BJ (cell line): ENCODE measurements at places on chromosomes 2 and 18. TPM values are rescaled to one million over a fixed set of nuclear protein-coding genes. Genes with fewer than 3 reads are reported as not detected.
A peak's percentile ranks its signal among the peaks of the same experiment; 100 is the strongest.

Gene DAW1
- 0.10 TPM in 1 of 2 replicates, not detected in the other for polyA plus RNA-seq

Gene MARCHF4
- 9.7 and 10.0 TPM in 2 replicates for polyA plus RNA-seq

Gene HRH4
- 0.05 TPM in 1 of 2 replicates, not detected in the other for polyA plus RNA-seq

Gene GTF3C2
- 32.1 and 39.0 TPM in 2 replicates for polyA plus RNA-seq

Gene CENPA
- 14.7 and 18.9 TPM in 2 replicates for polyA plus RNA-seq

Gene C2orf66
- 0.12 and 0.23 TPM in 2 replicates for polyA plus RNA-seq

Gene DNAH7
- polyA plus RNA-seq: 0.15 and 0.50 TPM in 2 replicates

Gene BOLL
- not detected in 2 replicates for polyA plus RNA-seq

Gene DNAJC5G
- not detected in 2 replicates for polyA plus RNA-seq

Gene ASB3
- polyA plus RNA-seq: 10.9 and 22.5 TPM in 2 replicates

DNA sequence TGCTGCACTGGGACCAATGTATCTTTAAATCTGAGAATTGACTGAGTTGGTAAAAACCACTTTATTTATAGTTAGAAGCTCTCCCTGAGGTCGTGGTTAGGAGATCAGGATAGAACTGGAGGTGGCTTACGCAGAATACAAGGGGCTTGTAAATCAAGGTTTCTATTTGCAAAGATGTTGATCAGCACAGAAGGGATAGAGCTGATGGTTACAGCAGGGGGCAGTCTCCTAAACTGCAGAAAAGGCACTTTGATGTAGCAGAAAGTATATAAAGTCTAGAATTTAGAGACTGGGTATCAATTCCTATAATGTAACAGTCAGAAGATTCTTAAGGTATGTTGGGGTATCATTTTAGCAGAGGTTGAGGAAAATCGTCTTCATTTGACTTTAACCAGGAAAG lies 25.2 kb upstream of the ACVR1 start:
- DNase-seq: no peak

- no peak for DNase-seq
Observed at GRCh38 chr18:2486426-2486825, 84.9 kb downstream of the METTL4 start.

- DNase-seq: no peak
Observed at GRCh38 chr2:83069724-83070123, 1389.4 kb downstream of the SUCLG1 start.

- DNase-seq: no peak
Observed at GRCh38 chr2:3263487-3263886, 114.1 kb downstream of the EIPR1 start.

DNA sequence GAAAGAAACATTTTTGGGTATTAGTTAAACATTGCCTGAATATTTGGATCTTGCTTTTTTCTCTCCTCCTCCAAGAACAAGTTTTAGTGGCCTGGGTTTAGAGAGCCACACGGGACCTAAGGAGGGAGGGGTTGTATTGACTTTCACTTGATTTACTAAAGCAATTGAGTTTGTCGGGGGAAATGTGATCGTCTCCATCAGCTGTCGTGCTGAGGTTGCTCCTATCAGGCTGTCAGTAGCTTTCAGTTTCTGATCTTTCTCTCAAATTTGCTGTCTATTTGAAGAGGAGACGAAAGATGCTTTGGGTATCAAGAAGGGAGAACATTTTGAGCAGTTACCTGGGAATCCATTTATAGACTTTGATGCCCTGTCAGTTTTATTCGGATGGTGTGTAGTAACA lies 106.0 kb downstream of the SETBP1 start:
- DNase-seq: no peak

DNA sequence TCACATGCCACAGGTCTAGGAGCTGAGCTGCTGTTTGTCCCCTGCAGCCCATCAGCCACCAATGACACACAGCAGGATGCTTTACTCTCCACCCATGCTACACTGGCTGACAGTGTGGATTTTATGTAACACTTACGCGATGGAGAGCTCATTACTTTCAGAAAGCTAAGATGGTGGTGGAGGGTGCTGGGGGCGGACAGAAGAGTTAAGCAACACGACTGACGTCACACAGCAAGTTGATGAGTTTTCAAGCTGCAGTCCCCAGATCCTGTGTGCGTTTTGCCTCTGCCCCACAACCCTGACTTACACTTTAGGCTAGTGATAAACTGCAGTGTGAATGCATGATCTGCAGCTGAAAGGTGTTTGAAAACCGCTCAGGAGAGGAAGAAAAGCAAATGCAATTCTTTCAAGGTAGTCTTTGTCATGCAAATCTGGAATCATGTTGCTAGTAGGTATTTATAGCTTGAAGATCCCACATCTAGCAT lies 42.4 kb downstream of the MRPS5 start:
- DNase-seq: no peak

GRCh38 chr2:39139511-39140237 lies 18.8 kb upstream of the SOS1 start:
- no peak for DNase-seq

GRCh38 chr2:218570850-218571249 lies 2.2 kb downstream of the CNOT9 start:
- DNase-seq: no peak

DNA sequence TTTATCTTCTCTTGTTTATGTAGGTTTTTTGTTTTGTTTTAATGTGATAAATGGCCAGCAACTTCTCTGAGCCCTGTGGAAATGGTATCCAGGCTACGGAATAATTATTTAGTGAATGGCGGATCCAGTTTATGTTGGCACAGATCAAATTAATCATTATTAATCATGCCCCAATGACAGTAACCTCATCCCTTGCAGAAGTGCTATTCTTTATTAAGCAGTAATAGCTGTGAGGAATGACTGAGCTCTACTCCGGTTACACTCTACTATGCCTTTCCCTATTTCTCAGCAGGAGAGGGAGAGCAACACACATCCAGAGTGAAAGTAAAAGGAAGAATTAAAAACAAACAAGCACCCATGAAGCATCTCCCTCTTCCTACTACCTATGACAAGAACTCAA lies 84.8 kb downstream of the SETBP1 start:
- DNase-seq: no peak

DNA sequence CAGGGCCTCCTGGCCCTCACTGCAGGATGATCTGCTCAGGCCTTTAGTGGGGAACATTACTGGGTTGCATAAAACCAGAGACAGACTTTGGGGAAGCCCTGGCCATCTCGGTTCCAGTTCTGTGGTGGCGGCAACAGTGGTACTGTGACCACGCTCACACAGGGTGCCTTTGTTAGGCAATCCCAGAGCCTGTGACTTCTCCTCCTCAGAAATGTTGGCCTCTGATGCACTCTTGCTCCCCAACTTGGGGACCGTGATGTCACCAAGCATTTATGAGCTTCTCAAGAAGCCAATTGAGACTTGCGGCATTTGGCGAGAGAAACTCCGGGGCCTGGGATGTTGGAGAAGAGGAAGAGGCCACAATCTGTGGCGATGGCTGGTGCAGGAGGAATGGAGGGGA lies 80.9 kb upstream of the PKDCC start:
- DNase-seq: no peak

- DNase-seq: no peak
Observed at GRCh38 chr2:121137571-121137970, 147.4 kb downstream of the TFCP2L1 start.

DNA sequence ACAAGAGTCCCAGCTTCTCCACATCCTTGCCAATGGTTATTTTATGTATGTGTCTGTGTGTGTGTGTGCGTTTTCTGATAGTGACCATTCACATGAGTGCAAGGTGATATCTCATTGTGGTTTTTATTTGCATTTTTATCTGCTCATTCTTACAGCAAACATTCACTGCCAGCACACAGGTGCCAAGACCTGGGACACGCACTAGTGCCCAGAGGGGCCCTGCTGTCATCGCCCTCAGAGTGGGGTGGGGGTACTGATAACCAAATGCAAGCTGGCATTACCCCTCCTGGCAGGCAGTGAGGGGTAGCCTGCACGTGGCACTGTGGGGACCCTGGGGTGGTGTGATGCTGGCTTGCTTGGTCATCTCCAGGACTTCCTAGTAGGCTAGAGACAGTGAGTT lies 285.4 kb downstream of the LPIN1 start:
- DNase-seq: no peak

- no peak for DNase-seq
Observed at GRCh38 chr18:68725346-68725745, 10.4 kb upstream of the TMX3 start.

GRCh38 chr2:178707476-178707875 lies 99.7 kb downstream of the TTN start:
- no peak for DNase-seq

GRCh38 chr2:147515213-147515612 lies 329.6 kb upstream of the ACVR2A start:
- no peak for DNase-seq

GRCh38 chr2:102141011-102141943 lies 1.3 kb upstream of the IL1R1 start:
- DNase-seq: peak; percentile 91

DNA sequence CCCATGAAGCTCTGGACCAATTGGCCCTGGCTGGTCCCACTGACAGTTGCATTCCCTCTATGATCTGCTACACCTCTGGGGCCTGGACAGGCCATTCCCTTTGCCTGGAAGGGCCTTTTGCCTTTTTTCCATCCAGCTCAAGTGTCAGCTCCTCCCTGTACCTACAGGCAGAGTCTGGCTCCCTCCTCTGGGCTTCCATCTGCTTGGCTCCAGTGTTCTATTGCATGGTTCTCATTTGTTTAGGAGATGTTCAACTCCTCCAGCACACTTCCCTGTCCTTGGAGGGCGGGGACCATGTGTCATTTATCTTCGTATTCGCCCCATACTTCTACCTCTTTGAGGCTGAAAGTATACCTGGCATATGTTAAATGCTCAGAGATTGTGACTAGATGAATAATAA lies 61.1 kb downstream of the PRKCE start:
- DNase-seq: no peak

DNA sequence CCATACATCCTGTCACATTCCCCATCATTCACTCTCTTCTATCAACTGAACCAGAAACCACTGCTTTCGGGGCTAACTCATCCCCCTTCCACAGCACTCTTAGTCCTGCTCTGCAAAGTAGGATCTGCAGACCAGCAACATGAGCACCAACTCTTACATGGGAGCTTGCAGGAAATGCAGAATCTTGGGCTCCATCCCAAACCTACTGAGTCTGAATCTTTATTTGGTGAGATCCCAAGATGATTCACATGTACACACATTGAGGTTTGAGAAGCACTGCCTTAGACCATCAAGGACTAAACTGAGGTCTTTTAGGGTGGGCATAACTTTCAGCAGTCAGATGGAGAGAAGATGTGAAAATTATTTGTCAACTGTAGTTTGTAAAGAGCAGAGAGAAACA lies 235.6 kb upstream of the EPHA4 start:
- DNase-seq: no peak

- DNase-seq: no peak
Observed at GRCh38 chr18:48009116-48009745, 78.8 kb upstream of the SMAD2 start.

GRCh38 chr2:100224988-100225710 lies 82.8 kb upstream of the AFF3 start:
- DNase-seq: peak; percentile 47

DNA sequence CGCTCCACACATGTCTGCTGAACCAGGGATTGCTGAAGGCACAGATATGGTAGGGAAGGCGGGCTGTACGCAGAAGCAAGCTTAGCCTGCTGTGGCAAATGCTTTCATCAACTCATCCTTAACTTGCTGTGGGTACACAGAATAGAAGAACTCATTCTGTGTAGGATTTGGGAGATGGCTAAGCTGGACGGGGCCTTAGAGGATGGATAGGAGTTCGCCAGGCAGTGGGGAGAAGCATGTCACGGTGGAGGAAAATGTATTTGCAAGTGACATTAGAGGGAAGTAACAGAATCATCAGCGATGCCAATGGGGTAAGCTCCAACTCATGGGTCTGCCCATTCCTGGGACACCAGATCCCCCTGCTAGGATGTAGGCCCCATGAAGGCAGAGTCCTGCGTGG lies 96.7 kb upstream of the SMIM21 start:
- DNase-seq: no peak

DNA sequence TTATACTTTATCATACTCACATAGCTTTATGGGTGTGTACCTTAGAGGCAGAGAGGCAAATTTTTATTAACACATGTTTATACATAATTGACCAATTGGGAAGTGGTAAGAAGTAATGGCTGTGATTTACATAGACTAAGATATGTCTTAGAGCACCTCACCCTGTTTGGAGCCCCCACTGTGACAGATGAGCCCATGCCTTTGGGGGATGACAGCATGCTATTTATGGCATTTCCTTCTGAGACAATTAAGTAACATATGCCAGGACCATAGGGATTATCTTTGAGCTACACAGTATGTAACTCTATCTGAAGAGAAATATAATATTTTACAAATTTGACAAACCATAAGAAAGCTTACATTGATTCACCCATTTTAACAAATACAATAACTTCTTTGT lies 1655.3 kb upstream of the ACVR2A start:
- DNase-seq: no peak

DNA sequence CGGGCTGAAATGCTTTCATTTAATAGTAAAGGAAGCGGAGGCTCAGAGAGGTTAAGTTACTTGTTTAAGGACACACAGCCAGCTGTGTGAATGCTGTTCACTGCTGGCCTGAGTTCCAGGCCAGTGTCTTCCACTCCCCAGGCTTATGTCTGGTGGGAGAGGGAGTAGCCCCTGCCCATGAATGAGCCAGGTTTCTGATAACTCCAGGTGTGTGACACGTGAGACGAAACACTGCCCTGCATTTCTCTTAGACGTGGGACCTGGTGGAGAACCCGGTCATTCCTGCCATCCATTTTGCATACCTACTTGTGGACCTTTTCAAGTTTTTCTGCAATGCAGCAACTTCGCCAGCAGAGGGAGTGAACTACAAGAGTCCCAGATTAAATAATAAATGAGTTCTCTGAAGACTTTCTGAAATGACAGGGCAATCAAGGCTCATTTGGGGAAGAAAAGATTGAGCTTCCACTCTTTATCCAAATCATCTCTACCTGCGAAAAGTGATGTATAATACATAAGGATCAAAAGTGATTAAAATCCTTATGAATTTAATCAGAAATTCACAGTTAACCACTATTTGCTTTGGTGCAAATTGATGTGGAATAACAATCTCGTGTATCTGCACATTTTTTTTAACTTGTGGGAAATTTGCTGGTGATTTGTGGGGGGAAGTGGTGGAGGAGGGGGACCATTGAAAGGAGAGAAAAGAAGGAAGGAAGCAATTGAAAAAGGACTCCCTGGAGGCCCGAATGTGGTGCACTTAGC lies 79.4 kb upstream of the ASB18 start:
- peak; percentile 10 for DNase-seq

- peak; percentile 84 for DNase-seq
Observed at GRCh38 chr18:9743200-9744016, 35.3 kb downstream of the RAB31 start.

DNA sequence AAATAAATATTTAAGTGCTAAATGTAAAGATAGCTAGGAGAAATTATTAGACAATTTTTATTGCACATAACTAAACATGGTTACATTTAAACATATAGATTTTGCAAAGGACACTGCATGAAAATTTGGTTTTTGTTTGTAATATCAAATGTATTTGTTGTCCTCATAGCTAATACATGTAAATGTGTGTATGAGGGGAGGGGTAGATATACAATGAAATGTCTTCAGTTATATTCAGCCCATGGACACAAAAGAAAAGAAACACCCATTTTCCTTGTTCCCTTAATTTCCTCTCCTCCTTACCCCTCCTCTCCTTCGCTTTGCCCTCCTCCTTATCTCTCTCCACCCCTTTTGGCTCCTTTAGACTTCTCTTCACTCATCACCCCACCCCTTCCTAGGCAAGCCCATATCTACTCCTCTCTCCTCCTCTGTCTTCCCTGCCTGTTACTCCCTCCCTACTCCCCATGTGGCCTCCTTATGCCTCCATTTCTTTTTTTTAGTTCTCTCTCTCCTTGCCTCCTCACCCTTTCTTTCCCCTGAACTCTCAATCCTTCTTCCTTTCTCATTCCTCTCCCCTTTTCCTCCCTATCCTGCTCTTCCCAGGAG lies 1.4 kb downstream of the COL3A1 start:
- peak; percentile 75 for DNase-seq

GRCh38 chr2:68812251-68812650 lies 58.9 kb downstream of the BMP10 start:
- DNase-seq: no peak
